GM12864 (cell line): ENCODE measurements at places on chromosomes 4 and X.

GRCh38 chr4:30717208-30718020, 2.8 kb upstream of the PCDH7 start:
- DNase-seq: no peak

- peak; percentile 49 for DNase-seq
These were observed 2.5 kb downstream of the P2RY8 start for GRCh38 chrX:1534301-1535168.

GRCh38 chr4:103591841-103592240, 127.9 kb downstream of the TACR3 start:
- no peak for DNase-seq

GRCh38 chrX:73668779-73669178, 105.8 kb downstream of the CHIC1 start:
- no peak for DNase-seq

DNA sequence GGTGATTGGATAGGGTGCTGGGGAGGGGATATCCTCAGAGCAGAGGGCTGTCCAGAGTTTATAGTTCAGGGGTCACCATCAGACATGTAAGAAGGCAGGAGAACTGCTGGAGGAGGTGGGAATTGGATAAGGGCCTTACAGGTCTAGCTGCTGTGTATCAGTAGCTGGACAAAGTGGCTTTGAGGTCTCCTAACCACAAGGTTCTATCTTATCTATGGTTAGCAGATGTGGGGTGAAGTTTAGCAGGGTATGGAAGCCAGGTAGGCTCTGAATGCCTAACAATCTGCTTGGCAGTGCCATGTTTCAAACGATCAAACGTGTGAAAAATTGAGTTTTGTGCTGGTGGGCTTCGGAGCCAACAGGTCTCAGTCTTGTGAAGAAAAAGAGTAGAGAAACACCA, 32.1 kb upstream of the MAGEA8 start:
- DNase-seq: no peak

DNA sequence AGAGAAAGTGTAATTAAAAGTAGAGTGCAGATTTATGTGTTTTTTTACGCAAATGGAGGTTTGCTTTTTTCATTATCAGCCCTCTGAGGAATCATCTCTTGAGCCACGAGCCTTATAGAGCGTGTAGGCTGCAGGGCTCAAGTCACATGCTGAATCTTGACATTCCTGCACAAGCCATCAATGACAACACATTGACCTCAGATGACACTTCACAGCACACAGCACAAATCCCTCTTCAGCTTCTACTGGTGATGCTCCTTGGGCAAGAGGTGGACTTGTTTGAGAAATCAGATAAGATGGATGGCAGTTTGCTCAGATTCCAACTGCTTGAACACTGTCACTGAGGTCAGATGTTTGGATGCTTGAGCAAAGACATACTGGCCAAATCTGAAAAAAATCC, 250.6 kb downstream of the SNCA start:
- DNase-seq: no peak

- DNase-seq: no peak
These were observed 919.1 kb upstream of the PCDH10 start for GRCh38 chr4:132230025-132230424.

DNA sequence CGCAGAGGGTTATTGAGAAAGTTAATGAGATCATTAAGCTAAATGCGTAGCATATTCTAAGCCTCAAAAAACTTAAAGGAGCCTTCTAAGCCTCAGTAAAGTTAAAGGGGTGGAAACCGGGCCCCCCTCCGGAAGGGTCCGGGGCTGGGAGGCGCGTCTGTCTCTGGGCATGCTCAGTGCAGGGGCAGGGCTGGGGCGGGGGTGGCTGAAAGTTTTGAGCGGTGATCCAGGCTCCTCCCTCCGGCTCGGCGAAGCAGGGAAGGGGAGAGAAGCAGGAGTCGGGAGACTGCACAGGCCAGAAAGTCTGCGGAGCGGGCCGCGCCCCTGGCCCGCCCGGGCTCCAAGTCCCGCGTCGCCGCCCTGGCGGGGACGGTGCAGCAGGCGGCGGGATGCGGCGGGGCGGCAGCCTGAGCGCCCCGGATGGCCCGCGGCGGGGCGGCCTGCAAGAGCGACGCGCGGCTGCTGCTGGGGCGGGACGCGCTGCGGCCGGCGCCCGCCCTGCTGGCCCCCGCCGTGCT, at the start of gene EVC:
TSS of gene EVC (plus strand) at position 241 of the 518 bp plus-strand sequence. CDS start at position 421, 180 bp downstream.
- no peak for DNase-seq

GRCh38 chrX:100600340-100600739, 15.6 kb downstream of the TNMD start:
- DNase-seq: no peak

DNA sequence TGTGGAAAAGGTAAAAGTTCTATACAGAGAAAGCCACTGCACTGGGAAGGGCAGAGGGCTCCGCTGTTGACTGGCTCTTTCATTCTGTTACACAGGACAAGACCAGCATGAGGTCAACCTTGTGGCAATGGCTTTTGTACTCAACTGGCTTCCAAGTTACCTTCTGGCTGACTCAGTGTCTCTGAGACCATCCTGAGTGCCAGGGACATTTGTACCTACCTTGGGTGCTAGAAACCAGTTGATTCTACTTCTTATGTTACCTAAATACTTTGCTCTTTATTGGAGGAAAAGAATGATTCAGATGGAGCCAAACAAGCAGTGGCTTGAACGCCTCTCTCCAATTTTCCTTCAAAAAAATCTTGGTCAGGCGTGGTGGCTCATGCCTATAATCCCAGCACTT, 123.2 kb downstream of the RBM47 start:
- DNase-seq: no peak

DNA sequence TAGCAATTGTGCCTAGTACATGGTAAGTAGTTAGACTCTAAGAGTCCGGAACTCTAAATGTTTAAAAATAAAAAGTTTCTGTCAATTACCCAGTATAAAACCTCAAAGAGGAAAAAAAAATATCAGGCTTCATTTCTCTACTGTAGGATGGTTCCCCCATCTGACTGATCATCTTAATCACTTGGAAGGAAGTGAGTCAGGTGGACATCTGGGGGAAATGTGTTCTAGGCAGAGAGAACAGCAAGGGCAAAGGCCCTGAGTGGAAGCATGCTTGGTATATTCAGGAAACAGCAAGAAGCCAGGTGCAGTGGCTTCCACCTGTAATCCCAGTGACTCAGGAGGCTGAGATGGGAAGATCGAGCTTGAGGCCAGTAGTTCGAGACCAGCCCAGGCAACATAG, 2.9 kb upstream of the EIF1AX start:
- no peak for DNase-seq

GRCh38 chr4:42531341-42532030, 125.4 kb downstream of the ATP8A1 start:
- DNase-seq: no peak

- DNase-seq: no peak
These were observed 97.0 kb upstream of the STOX2 start for GRCh38 chr4:183808097-183808456.

DNA sequence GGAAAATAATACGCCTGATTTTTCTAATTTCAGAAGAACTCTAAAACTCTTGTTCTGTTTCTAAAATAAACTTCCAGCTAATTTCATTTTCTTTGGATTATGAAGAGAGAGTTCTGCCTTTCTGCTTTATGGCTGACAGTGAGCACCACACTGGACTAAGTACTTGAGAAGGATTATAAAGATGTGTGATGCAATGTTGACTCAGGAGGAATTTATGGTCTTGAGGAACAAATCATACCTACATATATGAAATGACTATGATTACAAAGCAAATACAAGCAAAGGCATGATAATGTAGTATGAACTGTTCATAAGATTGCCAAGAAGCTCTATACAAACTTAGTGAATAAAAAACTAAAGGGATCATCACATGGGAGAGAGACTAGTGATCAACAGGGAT, 13.0 kb upstream of the SLC25A5 start:
- DNase-seq: no peak

DNA sequence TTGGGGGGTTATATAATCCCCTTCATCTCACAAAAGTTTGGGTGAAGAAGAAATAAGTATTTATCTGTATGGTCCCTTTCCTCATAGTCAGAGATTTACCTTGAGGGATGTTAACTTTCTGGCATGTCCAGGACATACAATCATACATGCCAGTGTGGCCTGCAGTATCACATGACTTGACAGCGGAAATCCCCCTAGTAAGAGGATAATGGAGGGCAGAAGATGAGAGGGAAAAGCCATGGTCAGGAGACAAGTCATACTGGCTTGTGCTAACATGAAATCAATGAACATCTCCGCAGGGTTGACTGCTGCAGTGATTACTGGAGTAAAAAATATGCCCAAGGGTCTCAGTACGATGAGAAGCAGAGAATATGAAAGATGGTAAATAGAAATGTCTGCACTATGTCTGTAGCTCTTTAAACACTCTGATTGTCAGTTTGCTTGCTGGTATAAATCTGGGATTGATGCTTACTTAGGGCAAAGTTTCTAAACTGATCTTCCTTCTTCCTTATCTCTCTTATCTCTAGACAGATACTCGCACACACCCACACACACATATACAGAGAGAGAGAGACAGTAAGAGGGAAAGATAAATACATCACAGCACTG, 1385.6 kb upstream of the ADGRL3 start:
- DNase-seq: no peak

GRCh38 chrX:109830157-109830703, 97.2 kb upstream of the ACSL4 start:
- DNase-seq: no peak

- no peak for DNase-seq
These were observed 26.0 kb downstream of the AMTN start for GRCh38 chr4:70544279-70544868.

- DNase-seq: no peak
These were observed 74.4 kb upstream of the IRF2 start for GRCh38 chr4:184548648-184549341.

DNA sequence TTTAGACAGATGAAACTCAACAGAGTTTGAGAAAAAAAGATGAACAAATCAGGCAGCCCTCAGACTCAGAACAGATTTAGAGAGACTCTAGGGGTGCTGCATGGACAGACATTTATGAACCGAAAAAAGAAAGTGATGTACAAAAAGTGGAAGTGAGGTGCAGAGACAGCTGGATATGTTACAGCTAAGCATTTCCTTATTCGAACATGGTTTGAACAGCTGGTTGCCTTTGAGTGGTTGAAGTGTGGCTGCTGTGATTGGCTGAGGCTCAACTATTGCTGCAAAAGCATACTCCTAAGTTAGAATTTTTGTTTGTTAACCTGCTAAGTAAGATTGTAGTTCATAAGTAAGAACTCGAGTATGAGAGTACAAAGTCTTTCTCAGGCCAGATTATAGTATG, 331.5 kb upstream of the PABPC4L start:
- no peak for DNase-seq

DNA sequence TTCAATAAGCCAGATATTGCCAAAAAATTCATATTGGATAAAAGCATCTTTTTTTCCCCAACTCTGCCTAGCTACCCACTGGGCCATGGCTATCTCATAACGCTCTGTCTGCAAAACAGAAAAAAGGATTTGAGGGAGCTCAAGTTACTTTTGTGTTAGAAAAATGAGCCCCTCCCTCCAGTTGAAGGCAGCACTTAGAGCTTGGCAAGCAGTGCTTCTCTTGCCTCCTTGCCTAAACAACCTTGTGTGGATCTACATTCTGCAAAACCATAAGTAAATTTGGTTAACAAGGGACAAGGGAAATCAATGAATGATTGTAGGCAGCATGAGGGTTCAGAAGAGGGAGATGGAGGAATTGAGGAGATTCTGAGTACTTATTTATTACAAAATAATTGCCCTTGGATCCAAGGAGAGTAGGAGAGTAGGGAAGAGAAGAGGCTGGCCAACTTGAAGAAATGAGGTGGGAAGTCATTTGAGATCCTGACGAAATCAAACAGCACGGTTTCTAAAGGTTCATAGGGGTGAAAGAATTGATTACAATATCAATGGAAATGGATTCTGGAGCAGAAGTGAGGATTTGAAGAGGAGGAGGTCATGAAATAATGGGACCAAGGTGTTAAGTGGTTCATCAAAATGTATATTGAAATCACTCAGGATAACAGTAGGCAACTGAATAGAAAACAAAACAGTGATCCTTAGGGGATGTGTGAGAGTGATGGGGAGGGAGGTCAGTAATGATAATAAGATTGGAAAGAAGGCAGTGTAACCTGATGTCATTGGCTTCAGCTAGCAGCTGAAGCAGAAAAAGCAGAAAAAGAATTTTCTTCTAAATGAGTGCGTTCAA, 434.8 kb upstream of the IGFBP7 start:
- DNase-seq: no peak

DNA sequence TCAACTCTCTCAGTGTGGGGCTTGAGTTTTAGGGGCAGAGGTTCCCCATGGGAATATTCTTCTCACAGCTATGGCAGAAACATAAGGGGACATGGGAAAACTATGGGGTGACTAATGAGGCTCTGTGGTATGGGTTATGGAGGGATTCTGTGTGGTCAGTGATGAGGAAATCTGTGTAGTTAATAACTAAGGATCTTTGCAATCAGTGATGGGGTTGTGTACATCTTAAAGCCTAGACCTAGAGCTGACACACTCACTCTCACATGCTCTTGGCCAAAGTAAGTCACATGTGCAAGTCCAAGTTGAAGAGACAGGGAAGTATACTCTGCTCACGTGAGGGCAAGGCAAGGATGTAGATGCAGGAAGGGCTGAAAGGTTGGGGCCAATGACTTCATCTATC, 86.4 kb upstream of the UXT start:
- no peak for DNase-seq

GRCh38 chrX:96455078-96455477, 229.6 kb upstream of the DIAPH2 start:
- DNase-seq: no peak

- DNase-seq: no peak
These were observed 738.4 kb downstream of the PCDH18 start for GRCh38 chr4:136793848-136794247.

DNA sequence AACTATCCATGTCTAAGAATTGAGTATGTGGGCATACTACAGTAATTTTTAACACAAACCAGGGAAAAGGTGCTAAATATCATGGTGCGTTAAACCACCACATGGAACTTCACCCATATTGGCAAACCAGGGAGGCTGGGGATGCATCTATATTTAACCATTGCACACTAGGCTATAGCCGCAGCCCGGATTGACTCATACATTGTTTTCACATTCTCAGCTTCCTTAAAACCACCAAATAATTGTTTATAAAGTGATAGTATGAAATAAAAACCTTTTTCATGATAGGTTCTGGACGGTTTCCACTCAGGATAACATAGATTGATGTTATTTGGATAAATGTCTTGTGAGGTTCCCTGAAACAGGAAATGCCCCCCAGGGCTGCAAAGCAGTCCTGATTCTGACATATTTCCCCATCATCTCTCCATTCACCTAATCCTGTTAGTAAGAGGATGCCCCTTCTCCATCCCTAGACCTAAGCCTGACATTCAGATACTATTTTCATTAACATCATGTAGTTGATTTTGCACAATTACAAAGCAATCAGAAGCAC, 7.9 kb downstream of the COL25A1 start:
- DNase-seq: no peak

GRCh38 chr4:101584306-101584705, 206.2 kb upstream of the BANK1 start:
- DNase-seq: no peak

- DNase-seq: no peak
These were observed 3.4 kb downstream of the WFS1 start for GRCh38 chr4:6272863-6273660.

GRCh38 chrX:129665916-129666644, 11.3 kb upstream of the APLN start:
- no peak for DNase-seq
